ENCODE measurements at places on chromosomes 4 and X. TPM values are rescaled to one million over a fixed set of nuclear protein-coding genes. Genes with fewer than 3 reads are reported as not detected.

The LIMCH1 gene
- total RNA-seq: 54.1 TPM

The SULT1E1 gene
- total RNA-seq: not detected

The PPEF2 gene
- not detected for total RNA-seq

The PPP3CA gene
- 17.5 TPM for total RNA-seq

The VSIG4 gene
- not detected for total RNA-seq

The STPG2 gene
- not detected for total RNA-seq

The GIMD1 gene
- total RNA-seq: not detected

The CXCL6 gene
- not detected for total RNA-seq

The HTR2C gene
- not detected for total RNA-seq

The CENPVL3 gene
- 0.08 TPM for total RNA-seq

The PLRG1 gene
- total RNA-seq: 77.8 TPM

The OTC gene
- total RNA-seq: not detected

The SPANXD gene
- 7.1 TPM for total RNA-seq

The HPGDS gene
- total RNA-seq: not detected

The OTUD6A gene
- not detected for total RNA-seq

The RGS12 gene
- 10.0 TPM for total RNA-seq

The GYPB gene
- total RNA-seq: not detected

The FGB gene
- total RNA-seq: not detected

The SLC34A2 gene
- not detected for total RNA-seq

The SPACA5 gene
- not detected for total RNA-seq

The SYTL4 gene
- 1.3 TPM for total RNA-seq

The MSX1 gene
- 16.7 TPM for total RNA-seq

The PHEX gene
- total RNA-seq: 2.4 TPM

The TLR2 gene
- total RNA-seq: 0.13 TPM

The CCDC110 gene
- not detected for total RNA-seq

The SSX3 gene
- total RNA-seq: not detected

The PRRG3 gene
- total RNA-seq: not detected

The CCKAR gene
- not detected for total RNA-seq

The HMX1 gene
- total RNA-seq: not detected

The PPP1R2C gene
- total RNA-seq: not detected

The PDS5A gene
- 49.5 TPM for total RNA-seq

The PCYT1B gene
- total RNA-seq: 1.4 TPM

The BMX gene
- total RNA-seq: 2.1 TPM

The HDX gene
- 1.2 TPM for total RNA-seq

The NSDHL gene
- 12.3 TPM for total RNA-seq

The EMCN gene
- 0.08 TPM for total RNA-seq

Measured in A375 (cell line).